ENCODE measurements at places on chromosomes 2 and 18. TPM values are rescaled to one million over a fixed set of nuclear protein-coding genes. Genes with fewer than 3 reads are reported as not detected.

DNA sequence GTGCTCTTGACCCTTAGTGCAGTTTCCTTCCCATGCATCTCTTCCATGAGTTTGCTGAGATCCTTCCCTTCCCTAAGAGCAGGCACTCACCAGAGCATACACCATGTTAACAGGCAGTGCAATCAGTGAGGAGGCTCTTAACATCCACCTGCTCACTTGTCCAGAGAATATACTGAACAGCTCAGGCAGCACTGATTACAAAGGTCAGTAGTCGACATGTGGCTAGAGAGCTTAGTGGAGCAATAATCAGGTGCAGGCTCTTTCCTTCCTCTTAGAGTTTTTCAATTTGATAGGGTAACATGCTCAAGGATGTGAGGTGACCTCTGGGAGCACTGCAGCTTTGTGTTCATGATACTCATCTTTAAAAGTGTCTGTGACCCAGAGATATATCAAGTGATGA lies 144.1 kb upstream of the SETBP1 start:
- DNase-seq, result no peak

DNA sequence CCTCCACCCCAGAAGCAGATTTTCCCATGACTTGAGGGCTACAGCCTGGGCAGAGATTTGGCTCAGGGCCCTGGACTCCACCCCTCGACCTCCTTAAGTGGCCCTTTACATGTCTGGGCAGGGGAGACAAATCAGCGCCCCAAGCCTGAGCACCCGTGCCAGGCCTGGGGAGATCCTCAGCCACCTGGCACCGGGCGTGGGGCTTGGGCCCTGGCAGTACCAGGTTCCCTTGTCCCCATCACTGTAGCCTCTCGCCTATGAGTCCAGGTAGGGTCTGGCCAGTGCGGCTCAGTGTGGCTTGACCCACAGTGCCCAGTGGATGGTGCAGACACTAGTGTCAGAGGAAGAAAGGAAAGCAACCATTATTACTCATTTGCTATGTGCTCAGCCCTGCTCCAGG lies 22.0 kb upstream of the DNMT3A start:
- no peak for DNase-seq

DNA sequence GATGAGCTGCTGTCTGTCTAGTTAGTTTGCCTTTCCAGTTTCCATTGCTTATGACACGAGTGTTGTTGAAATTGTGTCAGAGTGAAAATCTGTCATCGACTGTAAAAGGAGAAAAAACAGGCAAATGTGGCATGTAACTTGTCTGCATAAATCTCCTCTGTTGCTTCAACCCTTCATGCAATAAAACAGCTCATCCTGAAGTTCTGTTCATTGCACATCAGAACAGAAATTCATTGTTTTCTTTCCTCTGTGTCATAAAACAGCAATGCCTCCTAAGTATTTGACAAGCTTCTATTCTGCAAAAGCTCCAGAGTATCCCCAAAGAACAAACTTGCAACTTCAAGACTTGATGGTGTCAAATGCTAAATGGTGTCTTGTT lies 432.1 kb downstream of the MEIS1 start:
- no peak for DNase-seq

- no peak for DNase-seq
These were observed 202.1 kb upstream of the TNP1 start for GRCh38 chr2:217061916-217062505.

DNA sequence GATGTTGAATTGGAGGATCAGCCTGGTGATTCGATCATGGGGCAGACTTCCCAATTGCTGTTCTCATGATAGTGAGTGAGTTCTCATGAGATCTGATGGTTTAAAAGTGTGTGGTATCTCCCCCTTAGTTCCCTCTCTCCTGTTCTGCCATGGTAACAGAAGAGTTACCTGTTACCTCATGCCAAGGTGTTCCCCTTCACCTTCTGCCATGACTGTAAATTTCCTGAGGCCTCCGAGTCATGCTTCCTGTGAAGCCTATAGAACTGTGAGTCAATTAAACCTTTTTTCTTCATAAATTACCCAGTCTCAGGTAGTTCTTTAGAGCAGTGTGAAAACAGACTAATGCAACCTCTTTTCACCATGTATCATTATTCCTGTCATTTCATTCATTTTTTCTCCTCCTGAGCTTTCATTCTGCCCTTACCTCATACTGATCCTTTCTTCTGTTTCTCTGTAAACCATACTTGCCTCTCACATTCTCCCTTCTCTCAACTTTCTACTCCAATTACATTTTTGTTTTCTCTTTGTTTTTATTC lies 22.0 kb downstream of the STARD6 start:
- no peak for DNase-seq

GRCh38 chr18:50115095-50115494 lies 79.9 kb downstream of the MYO5B start:
- no peak for DNase-seq

DNA sequence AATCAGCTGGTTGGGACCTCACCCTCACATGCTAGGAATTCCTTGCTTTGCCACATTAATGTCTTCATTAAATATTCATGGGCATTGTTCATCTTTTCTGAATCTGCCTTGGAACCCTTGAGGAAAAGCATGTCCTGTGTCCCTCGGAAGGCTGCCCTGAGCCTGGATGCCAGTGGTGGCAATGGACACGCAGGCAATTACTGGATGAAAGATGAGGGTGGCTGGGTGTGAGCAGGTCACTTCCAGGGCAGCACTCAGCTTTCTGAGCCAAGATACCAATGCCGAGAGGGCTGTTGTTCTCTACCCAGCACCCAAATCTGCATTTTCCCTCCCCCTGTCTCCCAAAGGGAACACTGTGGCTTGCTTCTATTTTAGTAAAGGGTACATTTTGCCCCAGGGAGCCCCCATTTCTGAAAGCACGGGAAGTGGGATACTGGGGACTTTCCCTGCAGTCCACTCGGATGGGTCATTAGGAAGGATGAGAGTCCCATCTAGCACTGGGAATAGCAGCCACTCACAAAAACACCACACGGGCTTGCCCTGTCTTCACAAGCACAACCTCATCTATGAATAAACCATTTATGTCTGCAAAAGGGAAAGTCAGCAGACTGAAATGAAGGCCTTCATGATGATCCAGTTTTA lies 234.8 kb downstream of the SOX11 start:
- DNase-seq, result no peak

Gene PARD3B
- 8.5 TPM for polyA plus RNA-seq

Gene CAPN13
- not detected for polyA plus RNA-seq

Gene SPATA3
- not detected for polyA plus RNA-seq
